ENCODE measurements at places on chromosomes 2 and 18.

DNA sequence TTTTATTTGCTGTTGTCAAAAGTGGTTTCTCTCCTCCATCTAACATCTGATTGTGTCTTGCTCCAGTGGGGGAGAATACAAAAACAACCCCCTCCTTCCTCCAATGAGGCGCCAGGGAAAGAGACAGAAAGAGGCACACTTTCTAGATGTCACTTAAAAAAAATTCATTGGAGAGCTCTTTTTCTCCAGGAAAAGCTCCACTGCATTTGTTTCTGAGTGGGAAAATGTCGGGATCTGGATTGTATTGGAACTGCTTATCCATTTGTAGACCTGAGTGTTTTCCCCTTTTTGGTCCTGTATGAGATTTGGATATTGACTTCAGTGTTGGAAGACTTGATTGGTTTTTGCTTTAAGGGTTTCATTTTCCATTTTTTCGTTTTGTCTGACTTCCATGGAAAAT is 995 bp downstream of the MBD5 start:
- no peak for DNase-seq

GRCh38 chr2:118918017-118918416 is 24.0 kb upstream of the MARCO start:
- DNase-seq, result no peak

- DNase-seq, result no peak
Observed at GRCh38 chr2:210481601-210482175, 5.1 kb upstream of the LANCL1 start.

GRCh38 chr2:132977812-132978529 is 308.0 kb upstream of the LYPD1 start:
- peak; percentile 47 for DNase-seq

DNA sequence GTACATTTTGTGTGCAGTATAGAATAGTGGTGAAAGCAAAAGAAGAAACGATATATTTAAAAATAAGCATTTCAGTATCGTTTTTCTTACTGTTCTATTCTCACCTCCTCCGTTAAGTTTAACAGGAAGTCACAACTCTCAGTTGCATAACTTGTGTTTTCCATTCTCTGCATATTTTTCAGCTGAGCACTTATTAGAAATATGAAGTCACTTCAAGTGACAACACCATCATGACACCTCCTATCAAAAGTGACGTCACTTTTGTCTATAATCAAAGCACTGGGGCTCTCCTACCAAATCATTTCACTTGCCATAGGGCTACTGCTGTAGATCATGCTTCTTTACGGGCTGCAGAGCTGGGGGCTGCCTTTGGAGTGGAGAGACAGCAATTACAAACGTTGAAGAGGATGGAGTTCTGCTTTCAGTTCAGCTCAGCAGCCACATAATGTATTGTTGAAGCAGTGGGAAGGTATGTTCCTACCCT is 36.3 kb downstream of the STAT4 start:
- peak; percentile 33 for DNase-seq

GRCh38 chr18:9410515-9410914 is 64.8 kb upstream of the RALBP1 start:
- DNase-seq, result no peak

DNA sequence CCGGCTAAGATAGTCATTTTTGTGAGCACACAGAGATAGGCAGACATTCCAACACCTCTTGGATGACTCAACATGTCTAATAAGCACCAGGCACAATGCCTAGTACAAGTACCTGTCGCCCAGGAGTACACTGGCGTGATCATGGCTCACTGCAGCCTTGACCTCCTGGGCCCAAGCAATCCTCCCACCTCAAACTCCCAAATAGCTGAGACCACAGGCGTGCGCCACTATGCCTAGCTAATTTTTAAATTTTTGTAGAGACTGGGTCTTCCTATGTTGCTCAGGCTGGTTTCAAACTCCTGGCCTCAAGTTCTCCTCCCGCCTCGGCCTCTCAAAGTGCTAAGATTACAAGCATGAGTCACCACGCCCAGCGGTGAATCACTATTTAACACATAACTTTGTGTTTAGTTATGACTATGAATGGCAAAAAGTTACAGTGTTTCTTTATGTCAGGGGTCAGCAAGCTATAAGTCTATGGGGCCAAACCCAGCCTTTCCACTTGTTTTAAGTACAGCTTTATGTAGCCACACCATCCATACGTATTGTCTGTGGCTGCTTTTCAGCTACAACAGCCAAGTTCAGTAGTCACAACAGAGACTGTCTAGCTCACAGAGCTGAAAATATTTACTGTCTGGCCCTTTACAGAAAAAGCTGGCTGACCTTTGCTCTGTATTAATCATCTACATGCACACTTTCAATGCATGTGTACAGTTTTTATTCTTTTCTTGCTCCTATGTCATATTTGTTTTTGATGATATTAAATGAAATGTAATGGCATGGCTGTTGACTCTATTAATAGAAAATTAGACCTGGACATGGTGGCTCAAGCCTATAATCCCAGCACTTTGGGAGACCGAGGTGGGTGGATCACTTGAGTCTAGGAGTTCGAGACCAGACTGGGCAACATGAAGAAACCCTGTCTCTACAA is 18.7 kb downstream of the ORC2 start:
- peak; percentile 92 for DNase-seq

GRCh38 chr2:147327613-147328012 is 517.2 kb upstream of the ACVR2A start:
- DNase-seq, result no peak

GRCh38 chr2:133972786-133973185 is 281.1 kb upstream of the MGAT5 start:
- DNase-seq, result no peak

- peak; percentile 4 for DNase-seq
Observed at GRCh38 chr2:176514805-176515500, 245.7 kb downstream of the MTX2 start.

GRCh38 chr2:230124235-230124634 is 55.5 kb upstream of the SLC16A14 start:
- DNase-seq, result no peak

- no peak for DNase-seq
Observed at GRCh38 chr2:240424341-240425235, 10.9 kb upstream of the GPC1 start.

- no peak for DNase-seq
Observed at GRCh38 chr2:121906170-121906569, 150.7 kb downstream of the TSN start.

- DNase-seq, result peak; percentile 78
Observed at GRCh38 chr2:205188239-205189138, 493.8 kb upstream of the NRP2 start.

- DNase-seq, result no peak
Observed at GRCh38 chr2:129880309-129880708, 99.2 kb upstream of the RAB6C start.

DNA sequence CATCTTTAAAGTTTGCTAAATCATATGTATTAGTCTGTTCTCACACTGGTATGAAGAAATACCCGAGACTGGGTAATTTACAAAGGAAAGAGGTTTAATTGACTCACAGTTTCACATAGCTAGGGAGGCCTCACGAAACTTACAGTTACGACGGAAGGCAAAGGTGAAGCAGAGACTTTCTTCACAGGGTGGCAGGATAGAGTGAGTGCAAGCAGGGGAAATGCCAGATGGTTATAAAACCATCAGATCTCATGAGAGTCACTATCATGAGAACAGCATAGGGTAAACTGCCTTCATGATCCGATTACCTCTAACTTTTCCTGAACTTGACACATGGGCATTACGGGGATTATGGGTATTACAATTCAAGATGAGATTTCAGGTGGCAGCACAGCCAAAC is 1075.2 kb upstream of the NRXN1 start:
- DNase-seq, result no peak

DNA sequence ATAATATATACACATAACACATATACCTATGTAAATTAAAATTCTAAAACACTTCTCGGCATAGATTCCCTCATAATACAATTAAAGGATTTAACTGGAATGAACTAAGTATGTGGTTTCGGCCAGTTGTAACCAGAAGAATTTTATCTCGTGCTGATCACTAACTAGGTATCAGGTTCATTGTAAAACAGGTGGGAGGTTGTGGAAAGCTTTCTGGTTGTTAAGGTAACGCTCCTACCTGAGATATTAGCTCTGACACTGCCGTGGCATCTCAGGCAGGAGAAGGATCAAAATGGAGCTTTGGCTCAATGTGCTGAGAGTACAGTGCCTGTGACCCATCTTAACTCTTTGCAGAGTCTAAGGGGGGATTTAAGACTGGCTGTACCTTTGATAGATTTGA is 42.5 kb downstream of the SLC9A2 start:
- no peak for DNase-seq

DNA sequence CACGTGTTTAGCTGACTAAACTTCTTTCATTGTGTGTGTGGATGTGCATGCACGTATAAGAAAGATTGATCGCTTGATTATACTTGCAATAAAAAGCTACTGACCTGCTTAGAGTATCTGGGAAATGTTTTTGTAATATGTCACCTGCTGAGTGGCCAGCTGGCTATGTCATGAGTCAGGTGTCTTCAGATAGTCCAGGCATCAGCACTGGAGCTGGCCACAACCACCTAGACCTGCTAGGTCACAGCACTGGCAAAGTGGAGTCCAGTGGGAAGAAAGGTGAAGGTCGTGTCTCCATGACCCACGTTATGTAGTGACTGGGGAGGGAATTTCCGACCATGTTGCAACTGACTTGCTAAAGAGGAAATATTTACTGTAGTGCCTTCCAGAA is 147.0 kb downstream of the ESCO1 start:
- DNase-seq, result no peak

DNA sequence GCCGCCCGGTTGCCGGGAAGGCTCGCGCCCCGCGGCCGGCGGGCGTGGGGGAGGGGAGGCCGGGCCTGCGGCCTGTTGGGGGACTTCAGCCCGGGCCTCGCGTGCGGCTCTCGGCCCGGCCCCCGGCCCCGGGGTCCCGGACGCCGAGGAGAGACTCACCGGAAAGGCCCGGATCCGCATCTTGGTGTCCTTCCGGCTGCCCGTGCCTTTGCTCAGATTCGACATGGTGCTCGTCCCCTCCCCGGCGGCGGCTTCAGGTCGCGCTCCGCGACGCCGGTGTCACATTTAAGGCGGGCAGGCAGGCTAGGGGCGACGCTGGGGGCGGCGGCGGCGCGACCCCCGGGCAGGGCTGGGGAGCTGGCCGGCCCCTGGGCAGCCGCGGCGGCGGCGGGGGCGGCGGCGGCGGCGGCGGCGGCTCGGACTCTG is 365 bp downstream of the CUL3 start:
- peak; percentile 22 for DNase-seq

DNA sequence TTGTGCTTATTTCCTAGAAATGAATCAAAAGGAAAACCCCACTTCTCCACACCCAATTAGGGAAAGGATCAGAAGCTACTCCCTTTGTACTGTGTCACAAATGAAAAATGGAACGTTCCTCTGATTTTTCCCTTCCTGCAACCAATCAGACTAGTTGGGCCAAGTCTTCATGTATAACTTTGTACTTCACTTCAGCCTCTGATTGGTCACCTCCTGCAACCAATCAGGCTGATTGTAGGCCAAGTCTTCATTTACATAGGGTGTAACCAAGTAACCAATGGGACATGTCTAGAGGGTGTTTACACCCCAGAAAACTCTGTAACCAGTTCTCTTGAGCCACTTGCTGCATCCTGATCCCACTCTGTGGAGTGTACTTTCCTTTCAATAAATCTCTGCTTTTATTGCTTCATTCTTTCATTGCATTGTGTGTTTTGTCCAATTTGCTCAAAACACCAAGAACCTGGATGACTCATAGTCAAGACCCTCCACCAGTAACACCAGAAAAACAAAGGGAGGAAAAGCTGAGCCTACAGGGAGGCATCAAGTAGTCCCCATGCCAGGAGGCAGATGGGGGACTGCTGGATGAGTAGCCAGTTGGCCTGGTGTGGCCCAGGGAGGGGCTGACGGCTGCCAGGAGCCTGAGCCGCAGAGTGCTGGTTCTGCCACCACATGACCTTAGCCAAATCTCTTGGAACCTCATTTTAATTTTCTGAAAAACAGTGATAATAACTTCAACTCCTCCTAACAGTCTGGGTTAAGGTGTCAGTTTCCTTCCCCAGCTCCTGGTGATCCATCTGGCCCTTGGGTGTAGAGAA is 46.1 kb downstream of the SOWAHC start:
- DNase-seq, result no peak

GRCh38 chr2:213722565-213722964 is 438.3 kb downstream of the SPAG16 start:
- no peak for DNase-seq

DNA sequence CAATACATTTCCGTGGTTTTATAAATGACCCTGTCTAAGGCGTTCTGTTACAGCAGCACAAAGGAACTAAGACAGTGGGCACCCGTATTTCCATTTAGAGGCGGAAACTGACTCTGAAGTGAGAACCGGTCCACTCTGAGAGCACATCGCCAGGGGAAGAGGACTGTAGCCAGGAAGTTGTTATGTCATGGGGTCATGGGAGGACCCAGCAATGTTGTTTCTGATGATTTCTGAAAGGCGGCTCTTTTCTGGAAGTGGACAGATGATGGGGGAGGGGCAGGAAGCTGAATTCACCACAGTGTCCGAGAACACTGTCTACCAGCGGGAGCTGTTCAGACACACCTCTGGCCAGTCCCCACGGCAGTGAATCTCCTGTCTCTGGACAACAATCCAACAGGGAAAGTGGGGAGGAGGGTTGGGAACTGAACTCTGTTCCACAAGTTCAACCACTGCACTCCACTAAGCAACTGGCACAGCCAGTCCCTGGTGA is 2.1 kb upstream of the LRRFIP1 start:
- no peak for DNase-seq

DNA sequence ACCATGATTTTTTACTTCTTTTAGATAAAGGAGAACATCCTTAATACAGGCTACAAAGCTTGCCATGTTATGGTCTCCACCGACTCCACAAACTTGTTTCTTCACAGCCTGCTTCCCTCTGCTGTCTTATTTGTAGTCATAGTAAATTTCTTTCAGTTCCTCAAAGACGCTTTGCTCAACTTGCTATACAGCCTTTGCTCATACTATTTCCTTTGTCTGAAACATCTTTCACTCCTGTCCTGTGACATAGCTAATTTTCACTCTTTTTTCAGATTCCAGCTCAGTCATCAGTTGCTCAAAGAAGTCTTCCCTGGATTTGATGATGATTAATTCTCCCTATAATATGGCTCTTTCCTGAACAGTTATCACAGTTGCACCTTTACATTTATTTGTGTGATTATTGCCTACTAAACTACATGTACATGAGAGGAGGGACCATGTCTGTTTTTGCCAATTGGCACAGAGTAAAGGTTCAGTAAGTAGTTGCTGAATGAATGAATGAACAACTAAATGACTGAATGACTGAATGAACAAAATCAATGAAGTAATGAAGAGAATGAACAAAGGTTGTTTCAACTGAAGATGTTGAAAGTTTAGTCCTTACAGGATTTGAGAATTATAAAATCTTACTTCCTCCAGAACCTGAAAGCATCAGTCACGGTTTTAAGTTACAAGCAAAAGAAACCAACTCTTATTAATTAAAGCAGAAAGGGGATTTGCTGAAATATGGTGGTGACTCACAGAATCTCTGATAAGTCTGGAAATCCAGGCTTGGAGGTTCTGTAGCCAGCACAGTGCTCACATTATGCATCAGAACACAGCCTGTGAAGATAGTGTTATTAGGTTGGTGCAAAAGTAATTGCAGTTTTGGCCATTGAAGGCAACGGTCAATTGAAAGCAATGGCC is 186.4 kb upstream of the FAM98A start:
- DNase-seq, result no peak

GRCh38 chr18:79789091-79789891 is 8.4 kb upstream of the KCNG2 start:
- no peak for DNase-seq
